ENCODE measurements at places on chromosomes 16 and 17.

- DNase-seq, result no peak
Measured at GRCh38 chr17:80071116-80071841, 30.1 kb upstream of the GAA start.

DNA sequence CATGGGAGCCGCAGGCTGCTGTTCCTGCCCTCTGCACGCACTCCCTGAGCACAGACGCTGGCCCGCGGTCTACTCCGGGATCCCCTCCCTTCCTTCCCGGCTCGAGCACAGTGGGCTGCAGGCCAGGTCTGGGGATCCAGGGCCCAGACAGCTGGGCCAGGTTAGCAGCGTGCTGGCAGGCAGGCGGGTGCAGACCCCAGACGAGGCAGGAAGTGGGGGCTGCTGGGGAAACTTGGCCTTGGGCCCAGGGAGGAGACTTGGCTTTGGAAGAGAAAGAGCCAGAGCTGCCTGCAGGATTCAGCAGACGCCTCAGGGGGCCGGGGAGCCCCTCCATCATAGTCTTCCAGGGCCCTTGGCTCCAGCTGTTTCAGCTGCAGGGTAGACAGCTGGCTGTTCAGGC, 30.2 kb upstream of the ABCC3 start:
- DNase-seq, result no peak

- no peak for DNase-seq
Measured at GRCh38 chr16:67613808-67614207, 31.1 kb upstream of the CARMIL2 start.

- no peak for DNase-seq
Measured at GRCh38 chr16:82630688-82631087, 3.9 kb downstream of the CDH13 start.

DNA sequence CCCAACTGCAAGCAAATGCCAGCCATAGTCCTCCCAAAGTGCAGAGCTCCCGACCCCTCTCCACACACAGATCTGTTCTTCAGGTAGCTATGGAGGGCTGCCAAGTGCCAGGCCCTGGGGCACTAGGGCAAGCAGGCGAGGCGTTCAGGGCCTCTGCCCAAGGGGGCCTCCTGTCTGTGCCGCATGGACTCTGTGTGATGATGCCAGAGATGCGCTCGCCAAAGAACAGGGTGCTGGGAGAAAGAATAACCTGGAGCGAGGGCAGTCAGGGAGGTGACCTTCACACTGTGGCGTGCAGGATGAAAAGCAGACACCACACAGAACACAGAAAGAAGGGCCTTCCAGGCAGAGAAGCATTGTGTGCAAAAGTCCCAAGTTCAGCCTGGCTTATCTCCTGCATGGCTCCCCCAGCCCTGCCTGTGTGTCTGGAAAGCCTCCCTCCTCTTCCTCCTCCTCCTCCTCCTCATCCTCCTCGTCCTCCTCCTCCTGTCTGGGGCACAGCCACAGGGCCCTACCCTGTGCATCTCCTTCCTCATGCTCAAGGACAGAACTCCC, 44.2 kb downstream of the PEMT start:
- DNase-seq, result no peak

DNA sequence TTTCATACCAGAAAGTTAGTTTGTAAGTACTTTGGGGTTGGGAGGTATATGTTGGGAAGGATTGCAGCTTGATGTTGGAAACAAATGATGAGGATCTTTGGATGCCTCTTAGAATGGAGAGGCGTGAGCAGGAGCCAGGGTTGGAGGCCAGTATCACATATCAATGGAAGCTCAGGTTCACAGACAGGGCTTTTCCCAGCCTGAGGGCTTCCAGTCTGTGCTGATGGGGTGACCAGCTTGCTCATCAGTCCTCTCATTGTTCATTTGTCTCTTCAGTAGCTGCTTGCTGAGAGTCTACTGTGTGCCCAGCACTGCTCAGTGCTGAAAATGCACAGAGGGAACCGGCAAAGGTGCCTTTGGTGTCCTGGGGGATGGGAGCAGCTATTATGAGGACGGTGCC, 5.8 kb downstream of the DNAAF1 start:
- no peak for DNase-seq
